ENCODE measurements at places on chromosomes 4 and X.

GRCh38 chrX:79036157-79036880 lies 91.1 kb downstream of the P2RY10 start:
- DNase-seq, result peak; percentile 2

- DNase-seq, result no peak
Observed at GRCh38 chr4:48375651-48376304, 34.4 kb downstream of the SLAIN2 start.

GRCh38 chrX:134733591-134733990 lies 75.3 kb upstream of the PLAC1 start:
- DNase-seq, result no peak

GRCh38 chrX:7191681-7192110 lies 43.7 kb upstream of the PUDP start:
- DNase-seq, result no peak
